ENCODE measurements at places on chromosomes 6 and 20. TPM values are rescaled to one million over a fixed set of nuclear protein-coding genes. Genes with fewer than 3 reads are reported as not detected.

WFDC12 gene
- not detected for total RNA-seq

OXT gene
- not detected for total RNA-seq

LAMP5 gene
- total RNA-seq: not detected

PRSS16 gene
- 1.9 TPM for total RNA-seq

AFDN gene
- 18.4 TPM for total RNA-seq

SLC32A1 gene
- not detected for total RNA-seq

NMBR gene
- not detected for total RNA-seq

TBP gene
- 19.8 TPM for total RNA-seq

TCP11 gene
- total RNA-seq: not detected

GSTA3 gene
- not detected for total RNA-seq

Data from T-helper 2 cell treated with Interferon-gamma antibody and Interleukin-4, amounts not matched to agents 100 ng/mL and 5 ng/mL, for 36 hours (primary cell).